Esophagus muscularis mucosa (tissue), 4 donors: ENCODE measurements at places on chromosomes 7 and 10. TPM values are rescaled to one million over a fixed set of nuclear protein-coding genes. Genes with fewer than 3 reads are reported as not detected.

DNA sequence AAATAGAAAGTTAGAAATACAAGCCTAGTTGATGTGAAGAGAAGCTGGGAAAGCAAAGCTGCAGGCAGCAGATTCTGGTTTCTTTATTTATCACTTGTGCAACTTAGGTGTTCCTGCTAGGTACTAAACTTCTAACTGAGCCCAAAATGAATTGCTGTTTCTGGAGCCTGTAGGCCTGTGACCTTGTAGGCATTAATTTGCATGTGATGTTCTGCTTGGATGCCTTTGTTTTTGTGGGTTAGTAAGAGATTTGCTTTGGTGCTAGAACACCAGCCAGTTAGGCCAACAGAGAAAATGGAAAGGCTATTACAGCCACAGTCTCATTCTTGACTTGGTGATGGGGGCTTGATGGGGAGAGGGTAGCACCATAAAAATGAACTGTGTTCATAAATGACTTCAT is 370.7 kb downstream of the PPP1R3A start:
- H3K27ac ChIP-seq, result no peak overlapping the region
- no peaks in the 10 kb centered on the region for H3K4me1 ChIP-seq
- no peak overlapping the region for H3K4me3 ChIP-seq
- no peaks in the 10 kb centered on the region for H3K36me3 ChIP-seq

DNA sequence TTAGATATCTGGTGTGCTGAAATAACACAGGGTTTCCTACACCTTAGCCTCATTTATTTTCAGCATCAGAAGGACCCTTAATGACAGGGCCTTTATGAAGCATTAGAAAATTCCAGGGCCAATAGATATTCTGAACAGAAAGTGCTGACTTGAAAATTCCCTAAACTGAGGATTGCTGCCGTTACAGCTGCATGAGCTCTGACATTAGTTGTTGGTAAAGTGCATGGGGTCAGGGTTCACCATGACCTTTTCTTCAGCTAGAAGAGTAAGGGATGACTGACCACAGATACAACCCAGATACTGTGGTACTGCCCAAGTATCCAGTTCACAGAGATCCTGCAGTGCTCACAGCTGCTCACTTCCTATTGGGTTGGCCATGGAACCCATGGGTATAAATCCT is 181.7 kb upstream of the SLC25A13 start:
- H3K36me3 ChIP-seq, result no peaks in the 10 kb centered on the region
- no peak for DNase-seq
- no peak overlapping the region for H3K27ac ChIP-seq
- H3K4me1 ChIP-seq, result no peaks in the 10 kb centered on the region
- no peaks in the 10 kb centered on the region for H3K27me3 ChIP-seq
- H3K4me3 ChIP-seq, result no peak overlapping the region

- no peak overlapping the region for H3K27ac ChIP-seq
- H3K36me3 ChIP-seq, result peaks cover 32% of the 10 kb centered on the region
- DNase-seq, result no peak
- H3K27me3 ChIP-seq, result no peaks in the 10 kb centered on the region
- H3K4me1 ChIP-seq, result peaks cover 23% of the 10 kb centered on the region
Observed at GRCh38 chr7:98879979-98880315, 1.6 kb downstream of the TRRAP start.

- no peak overlapping the region for H3K27ac ChIP-seq
- H3K36me3 ChIP-seq, result peaks cover 49% of the 10 kb centered on the region
- no peaks in the 10 kb centered on the region for H3K27me3 ChIP-seq
- no peak for DNase-seq
- no peak overlapping the region for H3K4me3 ChIP-seq
- no peaks in the 10 kb centered on the region for H3K4me1 ChIP-seq
Observed at GRCh38 chr10:110600487-110601101, 33.1 kb downstream of the SMC3 start.

SFTPA1 gene
- total RNA-seq, result 3.3 TPM
